NCI-H187 treated with DMSO at 0.1 percent for 48 hours (cell line): ENCODE measurements at places on chromosomes 12 and 14.

DNA sequence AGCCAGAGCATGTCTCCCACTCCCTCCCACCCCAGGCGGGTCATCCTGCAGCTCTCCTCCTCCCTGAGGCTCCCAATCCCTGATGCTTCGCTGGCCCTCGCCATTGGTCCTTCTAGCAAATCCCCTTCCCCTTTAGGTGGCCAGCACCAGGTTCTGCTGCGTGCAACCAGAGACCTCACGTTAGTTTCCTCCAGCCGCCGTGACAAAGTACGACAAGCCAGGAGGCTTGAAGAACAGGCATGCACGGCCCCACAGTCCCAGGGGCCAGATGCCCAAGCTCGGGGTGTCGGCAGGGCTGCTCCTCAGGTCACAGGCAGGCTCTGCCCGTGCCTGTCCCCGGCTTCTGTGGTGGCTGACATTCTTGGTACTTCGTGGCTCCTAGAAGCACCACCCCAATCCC lies 95.8 kb downstream of the RIMBP2 start:
- no peak for DNase-seq

DNA sequence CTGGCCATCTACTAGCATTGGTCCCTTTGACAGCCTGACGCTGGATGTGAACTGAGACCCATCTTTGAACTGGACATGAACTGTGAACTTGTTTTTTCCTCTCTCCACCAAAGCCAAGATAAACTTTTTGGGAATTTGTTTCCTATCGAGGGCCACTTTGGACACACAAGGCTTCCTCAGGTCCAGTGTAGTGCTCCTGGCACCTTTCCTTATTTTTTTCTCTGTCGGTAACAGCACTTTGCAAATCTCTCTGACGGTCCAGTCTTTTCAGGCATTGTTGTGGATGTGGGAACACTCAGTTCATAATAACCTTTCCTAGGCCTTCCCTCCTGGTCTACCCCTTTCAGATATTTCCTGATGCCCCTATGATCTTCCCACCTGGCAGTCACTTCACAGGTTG lies 5.0 kb downstream of the KCNA1 start:
- DNase-seq = no peak

DNA sequence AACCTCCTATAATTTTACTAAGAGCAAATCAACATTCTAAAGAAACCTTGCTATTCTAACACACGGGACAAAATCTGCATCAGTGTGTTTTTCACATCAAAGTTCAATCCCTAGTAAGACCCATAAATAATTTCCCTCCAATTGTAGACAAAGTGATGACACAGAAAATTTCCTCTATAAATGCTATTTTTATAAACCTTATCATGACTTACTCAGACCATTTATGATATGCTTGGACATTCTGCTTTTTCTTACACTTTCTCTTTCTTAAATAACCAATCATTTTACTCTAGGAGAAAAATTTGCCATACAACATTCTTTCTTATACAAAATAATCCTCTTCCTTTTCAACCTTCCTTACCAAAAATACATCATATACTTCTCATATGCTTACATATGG lies 67.0 kb downstream of the SDR9C7 start:
- DNase-seq = no peak

GRCh38 chr14:23389396-23389795 lies 12.6 kb downstream of the CMTM5 start:
- no peak for DNase-seq

DNA sequence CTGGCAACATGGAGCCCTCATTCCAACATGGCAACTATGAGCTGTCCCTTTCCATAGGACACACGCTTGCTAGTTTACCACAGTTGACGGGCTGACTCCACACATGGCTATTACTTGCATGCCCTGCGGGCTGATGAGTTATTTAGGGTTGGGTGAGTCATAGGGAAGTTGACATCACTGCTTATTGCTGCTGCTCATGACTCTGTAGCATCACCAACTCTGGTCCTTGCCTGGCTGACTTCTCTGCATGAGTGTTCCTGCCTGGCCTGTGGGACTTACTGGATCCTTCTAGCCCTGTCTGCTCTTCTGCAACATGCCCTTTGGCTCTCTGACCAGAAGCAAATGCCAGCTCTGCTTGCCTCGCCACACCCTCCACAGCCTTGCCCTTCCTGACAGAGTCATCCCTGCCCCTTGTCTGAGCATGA lies 199.5 kb downstream of the ANO6 start:
- DNase-seq = no peak

DNA sequence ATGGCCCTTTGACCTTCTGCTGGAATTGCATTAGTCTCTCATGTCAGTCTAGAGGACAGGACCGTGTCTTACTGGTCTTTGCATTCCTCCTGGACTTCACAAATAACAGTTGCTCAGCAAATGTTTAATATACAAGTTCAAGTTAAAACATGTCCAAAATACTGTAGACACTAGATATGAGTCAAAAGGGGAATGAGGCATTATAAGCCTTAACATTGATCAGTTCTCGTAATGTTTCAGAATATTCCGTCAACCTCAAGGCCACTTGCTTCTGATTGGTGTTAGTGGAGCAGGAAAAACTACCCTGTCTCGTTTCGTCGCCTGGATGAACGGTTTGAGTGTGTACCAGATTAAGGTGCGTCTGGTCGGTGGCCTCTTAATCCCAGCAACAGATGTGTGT lies 59.9 kb downstream of the HSP90AA1 start:
- no peak for DNase-seq

DNA sequence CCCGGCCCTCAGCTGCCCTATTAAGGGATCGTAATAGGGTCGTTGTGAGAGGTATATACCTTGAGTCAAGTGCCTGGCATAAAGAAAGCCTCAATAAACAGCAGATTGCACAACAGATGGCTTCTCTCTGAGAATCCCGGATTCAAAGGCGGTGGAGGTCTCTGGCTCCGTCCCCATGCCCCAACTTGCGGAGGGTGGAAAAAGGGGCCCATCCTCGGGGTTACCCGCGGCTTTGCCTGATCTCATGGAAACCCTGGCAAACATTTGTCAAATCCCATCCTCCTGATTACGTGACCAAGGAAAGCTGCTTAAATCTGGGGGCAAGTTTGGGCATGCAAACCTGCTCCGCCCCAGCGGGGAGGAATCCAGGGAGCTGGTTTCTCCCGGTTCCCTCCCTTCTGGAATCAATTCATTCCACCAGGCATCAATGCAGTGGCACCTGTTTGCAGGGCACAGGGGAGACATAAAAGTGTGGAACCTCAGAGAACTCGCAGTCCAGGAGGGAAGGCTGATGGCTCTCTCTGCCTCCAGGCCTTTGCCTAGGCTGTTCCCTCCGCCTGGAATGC lies 12.3 kb downstream of the TRPV4 start:
- DNase-seq = no peak

- no peak for DNase-seq
Observed at GRCh38 chr14:79248771-79249170, 962.5 kb downstream of the DIO2 start.

GRCh38 chr12:58176296-58176869 lies 235.0 kb downstream of the ATP23 start:
- no peak for DNase-seq

DNA sequence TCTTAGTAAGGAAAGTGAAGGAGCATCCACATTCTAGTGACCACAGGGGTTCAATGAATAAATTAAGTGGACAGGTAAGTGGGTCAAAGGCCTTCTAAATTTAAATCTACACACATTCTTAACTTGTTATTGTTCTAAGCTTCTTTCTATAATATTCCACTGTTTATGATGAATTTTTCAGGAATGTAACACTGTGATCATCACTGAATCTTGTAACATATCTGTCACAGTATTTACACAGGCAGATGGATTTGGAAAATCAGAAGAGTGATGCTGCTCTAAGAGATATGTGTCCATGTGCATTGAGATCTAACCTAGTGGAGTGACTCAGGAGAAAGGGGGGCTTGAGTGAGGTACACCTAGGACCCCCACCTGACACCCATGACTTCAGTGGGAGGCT lies 115.4 kb upstream of the OVCH1 start:
- DNase-seq = no peak

- DNase-seq = peak; percentile 70
Observed at GRCh38 chr14:95300002-95300696, 19.6 kb downstream of the CLMN start.

DNA sequence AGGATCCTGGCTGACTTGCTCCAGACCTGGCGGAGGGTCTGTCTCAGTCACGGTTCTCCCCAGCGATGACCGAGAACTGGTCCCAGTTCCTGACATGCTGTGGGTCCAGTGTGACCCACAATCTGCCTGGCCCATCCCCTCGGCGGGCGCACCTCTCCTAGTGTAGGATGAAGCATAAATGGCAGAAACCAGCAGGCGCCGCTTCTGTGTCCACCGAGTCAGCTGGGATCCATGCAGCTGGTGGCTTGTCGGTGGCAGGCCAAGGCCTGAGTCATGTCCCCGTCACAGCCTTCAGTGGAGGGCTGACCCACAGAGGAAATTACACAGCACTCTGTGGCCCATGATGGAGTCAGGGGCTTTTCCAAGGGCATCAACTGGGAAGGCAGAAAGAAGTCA lies 38.5 kb downstream of the NFKBIA start:
- no peak for DNase-seq

DNA sequence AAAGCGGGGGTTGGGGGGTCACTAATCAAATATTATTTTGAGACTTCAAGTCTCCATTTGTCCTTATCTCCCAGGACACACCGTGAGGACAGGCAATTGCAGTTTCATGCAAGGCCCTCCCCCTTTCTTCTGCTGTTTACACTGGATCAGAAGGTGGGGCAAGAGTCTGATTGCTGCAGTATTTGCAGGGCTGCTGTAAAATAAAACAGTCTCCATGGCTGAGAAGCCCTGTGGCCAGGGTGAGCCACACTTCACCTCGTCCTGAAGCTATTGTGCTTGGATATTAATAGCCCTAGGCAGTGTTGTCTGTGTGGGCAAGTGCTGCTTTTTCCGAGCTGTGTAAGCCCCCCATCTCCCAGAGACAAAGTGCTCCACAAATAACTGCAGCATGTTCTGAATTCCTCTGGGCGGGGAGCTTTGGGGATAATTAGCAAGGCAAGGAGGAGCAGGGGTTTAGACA lies 187.4 kb upstream of the NTF3 start:
- no peak for DNase-seq

DNA sequence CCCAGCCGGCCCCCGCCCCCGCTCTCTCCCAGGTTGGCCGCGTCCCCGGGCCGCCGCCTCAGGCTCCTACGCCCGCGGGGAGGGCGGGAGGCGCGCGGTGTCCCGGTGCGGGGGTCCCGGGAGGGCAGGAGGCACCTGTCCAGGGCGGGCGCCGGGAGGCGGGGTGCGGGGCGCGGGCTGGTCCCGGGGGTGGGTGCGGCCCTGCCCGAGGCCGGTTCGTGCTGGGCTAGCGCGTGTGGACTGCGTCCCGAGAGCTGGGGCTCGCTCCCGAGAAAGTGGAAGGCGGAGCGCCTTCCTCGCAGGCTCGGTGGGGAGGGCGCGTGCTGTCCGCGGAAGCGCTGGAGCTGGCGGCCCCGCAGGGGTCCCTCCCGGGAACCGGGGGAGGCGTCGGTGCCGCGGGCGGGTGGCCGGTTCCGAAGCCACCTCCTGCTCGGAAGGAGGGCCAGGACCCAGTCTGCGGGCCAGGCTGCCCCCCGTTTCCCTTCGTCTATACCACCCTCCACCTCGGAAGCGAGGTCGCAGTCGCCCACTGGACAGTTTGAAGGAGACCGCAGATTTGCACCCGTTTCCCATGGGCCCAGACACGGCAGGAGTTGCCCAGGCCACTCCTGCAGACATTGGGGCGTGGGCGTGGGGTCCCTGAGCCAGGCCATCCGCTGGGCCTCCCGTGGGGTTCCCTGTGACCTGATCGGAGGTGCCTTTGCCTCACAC lies 636 bp downstream of the ZFYVE21 start:
- DNase-seq = no peak

DNA sequence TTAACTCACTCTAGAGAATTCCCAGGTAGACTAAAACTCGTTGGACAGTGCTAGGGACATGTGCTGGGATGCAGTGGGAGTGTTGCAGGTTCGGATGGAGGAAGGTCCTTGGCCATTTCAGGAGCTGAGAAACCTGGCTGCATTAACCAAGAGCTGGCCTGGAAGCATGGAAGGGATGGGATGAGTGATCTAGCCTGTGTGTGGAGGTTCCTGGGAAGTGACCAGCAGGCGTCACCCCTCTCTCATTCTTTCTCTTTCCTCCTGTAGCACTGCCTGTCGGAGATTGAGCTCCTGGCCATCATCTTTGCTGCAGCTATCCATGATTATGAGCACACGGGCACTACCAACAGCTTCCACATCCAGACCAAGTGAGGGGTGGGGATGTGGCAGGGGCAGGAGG lies 15.6 kb downstream of the PPP1R1A start:
- DNase-seq = no peak

DNA sequence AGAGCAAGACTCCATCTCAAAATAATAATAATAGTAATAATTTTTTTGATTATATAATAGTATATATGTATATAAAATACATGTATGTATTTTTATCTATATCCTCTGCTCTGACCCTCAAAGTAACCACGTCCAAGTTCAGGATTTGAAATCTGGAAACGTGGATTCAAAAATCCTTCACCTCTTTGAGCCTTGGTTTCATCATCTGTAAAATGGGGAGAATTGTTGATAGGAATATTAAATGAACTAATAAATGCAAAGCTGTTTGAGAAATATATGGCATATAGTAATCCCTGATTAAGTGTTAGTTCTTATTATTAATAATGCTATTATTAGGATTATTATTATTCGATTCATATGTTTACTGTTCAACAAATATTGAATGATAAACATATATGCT lies 2.6 kb downstream of the P2RX7 start:
- no peak for DNase-seq

DNA sequence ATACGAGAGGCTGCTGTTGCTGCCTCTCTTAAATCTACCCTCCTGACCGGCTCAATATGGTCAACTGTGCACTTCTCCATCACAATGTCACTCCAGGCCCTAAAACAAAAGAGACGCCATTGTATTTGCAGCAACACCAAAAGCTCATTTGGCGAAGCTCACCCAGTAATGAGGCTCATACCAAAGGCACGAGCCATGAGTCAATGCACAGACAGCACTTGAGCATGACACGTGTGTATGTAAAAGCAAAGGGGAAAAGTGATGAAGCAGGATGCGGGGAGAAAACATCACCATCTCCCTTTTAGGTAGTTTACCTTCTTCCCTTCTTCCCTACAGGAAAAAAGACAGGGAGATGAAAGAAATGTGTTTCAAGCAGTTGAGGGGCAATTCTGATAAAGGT lies 150.3 kb downstream of the FOXN3 start:
- no peak for DNase-seq

DNA sequence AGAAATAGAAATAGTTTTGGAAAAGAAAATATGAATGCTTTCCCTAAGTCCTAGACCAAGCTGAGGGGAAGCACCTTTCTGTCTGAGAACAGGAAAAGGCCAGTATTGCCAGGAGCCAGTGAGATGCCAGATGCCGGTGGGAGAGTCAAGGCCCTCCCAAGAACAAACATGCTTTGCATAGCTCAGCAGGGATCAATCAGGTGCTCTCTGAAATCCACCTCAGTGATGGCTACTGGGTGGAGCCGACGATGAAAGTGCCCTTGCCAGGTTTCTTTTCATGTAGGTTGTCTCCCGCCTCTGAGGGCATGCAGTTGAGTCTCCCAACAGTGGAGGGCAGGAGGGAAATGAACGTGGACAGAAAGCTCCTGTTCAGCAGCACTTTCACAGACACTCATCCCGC lies 28.3 kb downstream of the DEGS2 start:
- DNase-seq = peak; percentile 26

GRCh38 chr14:96681829-96682228 lies 115.4 kb upstream of the VRK1 start:
- no peak for DNase-seq

GRCh38 chr12:104975587-104976343 lies 10.4 kb upstream of the NOPCHAP1 start:
- DNase-seq = no peak
